ENCODE measurements at places on chromosomes 11 and 22. TPM values are rescaled to one million over a fixed set of nuclear protein-coding genes. Genes with fewer than 3 reads are reported as not detected.

The INPP5J gene
- total RNA-seq: not detected

The MTFP1 gene
- 24.5 TPM for total RNA-seq

The LIF gene
- 4.2 TPM for total RNA-seq

The SLC29A2 gene
- 1.2 TPM for total RNA-seq

The PTPRCAP gene
- 137 TPM for total RNA-seq

The PDE2A gene
- 3.7 TPM for total RNA-seq

The RNF26 gene
- total RNA-seq: 6.2 TPM

The ZNF195 gene
- 15.2 TPM for total RNA-seq

The SPON1 gene
- 0.94 TPM for total RNA-seq

The C11orf98 gene
- 4.9 TPM for total RNA-seq

The OR2AG1 gene
- not detected for total RNA-seq

Measured in mononuclear cell (primary cell).